ENCODE measurements at places on chromosomes 2 and 18. TPM values are rescaled to one million over a fixed set of nuclear protein-coding genes. Genes with fewer than 3 reads are reported as not detected.

Gene TNS1
- 21.1 TPM for total RNA-seq

Gene TMEM178A
- 0.25 TPM for total RNA-seq

Gene FAM161A
- total RNA-seq, result 0.76 TPM

Gene TUBA4B
- not detected for total RNA-seq

Gene AKAIN1
- not detected for total RNA-seq

Gene ARHGEF4
- total RNA-seq, result 0.63 TPM

Gene FBLN7
- 6.6 TPM for total RNA-seq

Gene MAP3K19
- total RNA-seq, result not detected

Gene RNASEH1
- total RNA-seq, result 28.9 TPM

Gene FAM228A
- 0.13 TPM for total RNA-seq

Gene ABCA12
- not detected for total RNA-seq

Gene CHST9
- not detected for total RNA-seq

Gene IL36RN
- total RNA-seq, result not detected

Gene LYG1
- total RNA-seq, result 0.13 TPM

Gene HMSD
- total RNA-seq, result not detected

Gene SLC14A1
- not detected for total RNA-seq

Gene GREB1
- total RNA-seq, result 0.38 TPM

Gene MYO1B
- total RNA-seq, result 96.8 TPM

Gene STPG4
- total RNA-seq, result under 0.01 TPM
